ENCODE measurements at places on chromosomes 12 and 14.

DNA sequence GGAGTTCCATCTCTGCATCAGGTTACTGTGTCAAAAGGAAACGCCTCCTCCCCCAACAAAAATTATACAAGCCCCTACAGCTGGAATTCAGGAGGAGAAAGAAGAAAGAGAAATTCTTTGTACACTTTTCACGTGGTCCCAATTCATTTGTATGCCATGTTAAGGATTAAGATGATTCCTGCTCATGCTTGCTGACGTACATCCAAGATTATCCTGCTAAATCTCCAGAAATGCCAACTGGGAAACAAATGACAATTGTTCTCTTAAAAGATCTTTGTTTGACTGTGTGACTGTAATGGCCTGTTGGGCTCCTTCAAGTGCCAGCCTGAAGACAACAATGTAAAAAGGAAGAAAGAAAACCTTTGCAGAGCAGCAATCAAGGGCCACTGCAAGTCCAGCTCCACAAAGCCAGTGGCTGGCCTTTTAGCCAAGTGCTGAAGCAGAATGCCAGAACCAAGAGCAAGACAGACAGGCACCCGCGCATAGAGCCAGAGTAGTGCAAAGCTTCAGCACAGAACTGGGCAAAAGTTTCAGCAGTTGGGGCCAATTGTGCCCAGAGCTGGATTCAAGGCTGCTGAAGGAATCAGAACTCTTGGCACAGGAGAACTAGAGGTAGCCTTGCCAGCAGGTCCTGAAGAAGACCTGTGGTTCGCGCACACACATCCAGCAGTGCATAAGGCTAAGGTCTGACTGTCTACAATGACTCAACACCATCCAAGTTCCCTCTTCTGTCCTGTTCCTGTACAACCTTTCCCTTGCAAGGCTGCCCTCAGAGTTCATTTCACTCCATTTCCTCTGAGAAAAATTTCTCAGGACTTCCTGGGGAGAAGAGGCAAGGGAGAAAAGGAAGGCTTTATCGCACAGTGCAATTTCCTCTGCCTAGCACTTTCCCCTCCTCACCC is 209.7 kb upstream of the BMP4 start:
- no peak for DNase-seq

- peak; percentile 22 for DNase-seq
Observed at GRCh38 chr14:69460093-69460701, 24.3 kb upstream of the PLEKHD1 start.

- DNase-seq: no peak
Observed at GRCh38 chr12:111249018-111249370, 119.9 kb downstream of the PHETA1 start.

- no peak for DNase-seq
Observed at GRCh38 chr12:13602172-13602571, 379.2 kb downstream of the GRIN2B start.

DNA sequence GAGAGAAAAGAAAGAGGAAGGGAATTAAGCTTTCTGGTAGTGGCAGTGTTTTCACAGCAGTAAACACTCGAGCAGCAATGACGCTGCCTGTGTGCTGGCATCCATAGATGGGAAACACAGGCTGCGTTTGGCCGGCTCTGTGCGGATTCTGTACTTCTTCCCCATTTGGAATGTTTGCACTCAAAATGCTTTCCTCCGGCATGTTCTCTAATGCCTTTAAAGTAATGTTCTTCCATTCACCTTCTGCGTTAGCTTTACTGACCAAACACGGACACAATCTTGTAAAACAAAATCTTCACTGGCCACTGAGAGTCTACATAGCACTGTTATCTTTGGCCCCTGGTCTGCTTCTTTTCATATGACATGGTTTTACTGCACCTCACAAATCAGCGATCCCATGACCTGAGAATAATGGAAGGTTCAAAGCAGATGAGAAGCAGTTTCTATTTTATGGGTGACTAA is 31.4 kb downstream of the DCP1B start:
- no peak for DNase-seq

- DNase-seq: no peak
Observed at GRCh38 chr12:9364224-9365176, 156.3 kb upstream of the PZP start.

GRCh38 chr14:61812347-61813095 is 50.3 kb downstream of the SNAPC1 start:
- DNase-seq: no peak

GRCh38 chr12:127271776-127272175 is 995.2 kb upstream of the TMEM132C start:
- DNase-seq: no peak

DNA sequence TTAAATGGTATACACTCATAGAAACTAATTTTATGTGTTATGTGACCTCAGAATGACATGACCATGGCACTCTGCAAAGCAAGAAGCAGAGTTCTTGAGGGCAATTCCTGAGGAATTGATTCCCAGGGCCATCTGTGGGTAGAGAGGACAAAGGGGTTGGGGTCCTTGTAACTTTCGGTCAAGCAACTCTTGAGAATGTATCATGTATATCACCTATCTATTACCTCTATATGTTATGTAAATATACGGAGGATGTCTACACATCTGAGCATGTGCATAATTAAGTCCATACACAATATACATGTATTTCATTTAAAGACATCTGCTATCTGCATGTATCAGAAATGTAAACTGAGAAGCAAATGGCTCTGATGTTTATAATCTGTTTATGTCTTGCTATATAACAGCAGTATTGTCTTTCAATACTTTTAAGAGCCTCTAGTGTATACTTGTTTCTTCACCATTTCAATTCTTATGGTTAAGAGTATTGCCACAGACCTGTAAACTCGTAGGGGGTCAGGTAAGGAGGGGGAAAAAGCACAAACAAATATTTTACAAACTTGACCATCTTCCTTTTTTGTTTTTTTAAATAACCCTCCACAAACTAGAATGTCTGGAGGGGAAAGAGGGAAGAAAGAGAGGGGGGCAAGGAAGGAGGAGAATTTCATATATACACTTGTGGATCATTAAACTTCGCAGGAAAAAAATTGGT is 4.5 kb downstream of the FOXA1 start:
- no peak for DNase-seq

- DNase-seq: no peak
Observed at GRCh38 chr12:21169878-21170472, 39.0 kb downstream of the SLCO1B1 start.

Data from DMS 273 treated with DMSO at 0.1 percent for 48 hours (cell line).